HEK293T (cell line): ENCODE measurements at places on chromosomes 1 and 21.

GRCh38 chr1:199312626-199313025, 673.8 kb downstream of the PTPRC start:
- DNase-seq: no peak

DNA sequence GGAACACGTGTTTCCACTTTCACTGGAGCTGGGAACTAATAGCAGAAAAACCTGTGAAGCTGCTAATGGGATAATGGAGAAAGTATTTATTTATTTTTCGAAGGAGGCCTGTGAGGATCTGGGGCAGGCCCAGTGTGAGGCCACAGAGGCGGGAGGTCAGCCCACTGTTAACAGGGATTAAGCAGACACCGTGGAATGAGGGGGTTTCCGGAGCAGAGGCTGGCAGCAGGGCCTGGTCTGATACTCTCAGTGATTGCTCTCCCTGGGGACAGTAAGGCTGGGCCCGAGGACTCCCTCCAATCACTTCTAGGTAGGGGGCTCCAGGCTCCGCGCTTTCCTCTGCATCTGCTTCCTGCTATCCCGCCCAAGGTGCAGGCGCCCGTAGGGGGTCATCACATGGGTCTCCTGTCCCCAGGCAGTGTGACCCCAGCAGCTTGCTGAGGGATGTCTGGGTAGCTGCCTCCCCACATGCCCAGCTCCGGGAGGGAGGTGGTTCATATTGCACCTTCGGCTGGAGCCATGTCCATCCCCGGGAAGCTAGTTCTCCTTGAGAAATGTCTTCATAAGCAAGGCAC, 28.8 kb upstream of the CDCA8 start:
- no peak for DNase-seq

GRCh38 chr1:204648576-204648975, 37.0 kb downstream of the LRRN2 start:
- DNase-seq: no peak

GRCh38 chr21:39016740-39017315, 166.4 kb downstream of the PSMG1 start:
- DNase-seq: no peak

DNA sequence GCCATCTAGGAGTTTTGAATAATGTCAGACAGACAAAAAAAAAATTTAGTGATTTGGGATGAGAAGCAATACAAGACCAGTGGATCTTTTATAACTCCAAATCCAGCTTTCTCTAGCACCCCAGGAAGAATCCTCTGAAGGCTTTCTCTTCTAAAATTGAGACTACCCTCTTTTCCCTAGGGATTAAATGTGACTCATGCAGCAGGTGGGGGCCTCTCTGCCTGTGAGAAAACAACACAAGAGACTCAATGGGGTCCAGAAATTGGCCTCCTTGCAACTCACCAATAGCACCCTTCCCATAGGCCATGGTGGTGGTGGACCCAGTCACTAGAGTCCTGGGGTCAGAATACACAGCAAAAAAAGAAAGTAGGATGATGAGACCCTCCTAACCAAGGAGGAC, 120.3 kb upstream of the ATP1A1 start:
- DNase-seq: no peak

- DNase-seq: no peak
Measured at GRCh38 chr1:6178751-6179563, 1.2 kb downstream of the CHD5 start.

DNA sequence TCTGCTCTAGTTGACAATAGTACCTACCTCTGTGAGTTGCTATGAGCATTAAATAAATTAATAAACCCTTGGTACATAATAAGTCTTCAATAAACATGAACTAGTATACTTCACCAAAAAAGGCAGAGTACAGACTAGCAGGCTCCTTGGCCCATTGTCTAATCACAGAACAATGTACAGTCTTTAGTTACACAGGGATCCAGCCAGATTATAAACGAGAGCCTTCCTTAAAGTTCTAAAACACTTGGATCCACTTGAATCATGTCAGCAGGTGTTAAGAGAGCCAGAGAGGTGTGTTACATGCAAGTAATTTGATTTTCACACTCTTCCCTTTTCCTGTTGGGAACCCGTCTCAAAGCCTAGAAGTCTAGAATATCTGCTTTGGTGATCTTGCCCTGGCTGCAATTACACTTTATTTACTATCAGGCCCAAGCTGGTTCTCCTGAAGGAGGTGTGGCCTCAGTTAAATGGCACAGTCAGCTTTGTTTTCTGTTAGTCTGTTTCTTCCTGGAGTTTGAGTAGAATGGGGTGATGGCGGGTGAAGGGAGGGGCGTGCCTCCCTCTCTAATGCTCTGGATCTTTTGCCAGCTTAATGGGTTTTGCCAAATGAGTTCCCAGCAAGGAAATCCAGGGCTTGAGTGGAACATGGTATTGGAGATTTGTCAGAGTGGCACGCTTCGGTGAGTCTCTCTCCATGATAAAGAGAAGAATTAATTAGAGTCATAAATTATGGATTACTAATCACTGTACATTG, 570.9 kb upstream of the CAMK1G start:
- DNase-seq: no peak

GRCh38 chr1:109259674-109260557, 10.6 kb downstream of the CELSR2 start:
- DNase-seq: no peak

GRCh38 chr1:52602856-52603600, 857 bp downstream of the GPX7 start:
- DNase-seq: no peak

DNA sequence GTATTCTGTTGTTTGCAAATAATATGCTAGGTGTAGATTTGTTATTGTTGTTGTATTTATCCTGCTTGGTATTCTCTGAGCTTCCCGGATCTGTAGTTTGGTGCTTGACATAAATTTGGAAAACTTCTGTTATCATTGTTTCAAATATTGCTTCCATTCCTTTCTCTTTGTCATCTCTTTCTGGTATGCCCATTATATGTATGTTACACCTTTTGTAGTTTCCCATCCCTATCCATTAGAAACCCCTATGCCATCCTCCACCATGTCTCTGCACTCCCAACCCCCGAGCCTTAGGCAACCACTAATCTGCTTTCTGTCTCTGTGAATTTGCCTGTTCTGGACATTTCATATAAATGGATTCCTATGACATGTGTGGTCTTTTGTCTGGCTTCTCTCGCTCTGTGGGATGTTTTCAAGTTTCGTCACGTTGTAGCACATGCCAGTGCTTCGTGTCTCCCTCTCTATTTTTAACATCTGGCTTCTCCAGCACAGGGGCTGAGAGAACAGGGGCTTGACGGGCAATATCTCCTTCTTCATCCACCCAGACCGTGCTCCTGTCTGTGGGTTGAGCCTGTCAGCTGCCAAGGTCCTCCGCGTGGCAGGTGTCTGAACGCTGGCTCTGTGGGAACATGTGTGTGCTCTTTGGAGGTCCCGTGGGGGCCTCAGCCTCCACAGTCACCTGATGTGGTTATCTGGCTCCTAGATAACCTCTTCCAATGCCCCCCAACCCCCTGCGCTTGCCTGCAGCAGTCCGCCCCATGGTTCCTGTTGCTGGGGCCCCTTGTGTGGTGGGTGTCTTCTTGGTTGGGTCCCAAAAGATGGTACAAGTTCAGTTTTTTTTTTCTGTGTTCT, 32.8 kb upstream of the MAN1C1 start:
- DNase-seq: no peak

GRCh38 chr1:100394285-100394684, 42.0 kb downstream of the CDC14A start:
- DNase-seq: no peak

- DNase-seq: no peak
Measured at GRCh38 chr1:161954466-161954865, 69.2 kb downstream of the OLFML2B start.

DNA sequence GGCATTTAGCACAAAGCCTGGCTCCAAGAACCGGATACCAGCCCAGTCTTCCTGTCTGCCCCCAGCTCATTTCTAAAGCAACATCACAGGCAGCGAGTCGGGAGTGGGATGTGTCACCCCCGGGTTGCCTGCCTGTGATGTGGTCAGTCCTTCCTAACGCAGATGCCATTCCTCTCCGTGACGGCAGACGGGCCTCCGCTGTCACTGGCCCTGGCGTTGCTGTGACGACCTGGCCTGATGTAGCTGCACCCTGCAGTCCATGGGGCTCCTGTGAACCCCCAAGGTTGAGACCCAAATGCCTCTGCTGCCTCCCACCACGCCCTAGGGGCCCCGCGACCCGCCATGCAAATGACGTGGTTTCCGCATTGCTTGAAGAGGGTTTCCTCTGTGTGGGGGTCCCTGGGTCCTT, 12.3 kb downstream of the TNFRSF1B start:
- DNase-seq: no peak

DNA sequence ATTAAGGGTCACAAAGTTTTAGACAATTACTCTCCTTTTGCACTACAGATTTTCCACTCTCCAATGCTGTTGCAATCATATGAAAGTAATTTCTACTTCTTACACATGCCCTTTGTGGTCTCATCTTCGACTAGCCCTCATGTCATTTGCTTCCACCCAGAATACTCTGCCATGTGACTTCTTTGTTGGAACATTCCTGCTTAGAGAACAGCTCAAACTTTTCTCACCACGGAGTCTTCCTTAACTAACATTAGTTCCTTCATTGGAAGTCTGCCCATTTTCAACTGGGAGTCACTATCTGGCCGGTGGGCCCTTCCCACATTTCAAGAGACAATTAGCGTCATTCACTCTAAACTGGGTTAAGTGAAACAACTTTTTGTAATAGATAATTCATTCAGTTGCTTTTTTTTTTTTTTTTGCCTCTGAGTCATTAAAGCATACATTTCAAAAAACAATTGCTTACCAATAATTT, 142.6 kb upstream of the PALMD start:
- no peak for DNase-seq

DNA sequence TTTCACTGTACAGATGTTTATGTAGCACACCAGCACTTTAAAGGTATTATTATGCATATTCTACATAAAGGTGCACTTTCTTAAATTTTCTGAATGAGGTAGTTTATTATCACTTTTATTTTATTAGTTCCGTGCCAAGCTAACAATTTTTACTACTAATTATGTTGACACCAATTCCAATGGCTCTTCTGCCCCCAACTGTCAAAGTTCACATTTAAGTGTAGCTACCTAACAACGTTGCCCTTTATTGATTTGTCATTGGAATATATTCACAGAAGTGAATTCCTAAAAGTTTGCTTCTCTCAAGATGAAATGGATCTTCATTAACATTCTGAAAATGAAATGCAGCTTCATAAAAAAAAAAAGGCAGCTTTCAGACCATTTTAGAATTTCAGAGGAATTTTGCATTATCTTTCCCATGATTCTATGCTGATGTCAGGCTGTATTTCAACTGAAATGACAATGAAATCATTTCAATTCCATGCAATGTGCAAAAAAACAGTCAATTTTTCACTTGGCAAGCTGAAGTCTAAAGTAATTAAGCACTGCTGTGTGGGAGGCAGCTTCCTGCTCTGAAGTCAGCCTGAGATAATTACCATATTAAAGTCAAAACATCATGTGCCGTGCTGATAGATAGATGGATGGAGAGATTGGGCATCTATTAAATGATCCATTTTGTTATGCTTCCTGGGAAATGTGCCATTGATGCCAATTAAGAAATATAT, 229.2 kb downstream of the TTLL7 start:
- no peak for DNase-seq

- DNase-seq: no peak
Measured at GRCh38 chr1:162405800-162406199, 6.1 kb downstream of the SH2D1B start.

GRCh38 chr1:19204446-19205266, 5.4 kb downstream of the UBR4 start:
- DNase-seq: no peak

- peak; percentile 57 for DNase-seq
Measured at GRCh38 chr1:19643602-19644394, at the start of gene NBL1. Gene NBL1 (plus strand): TSS chr1:19644311. CDS start chr1:19655031, 10,720 bp downstream.

- no peak for DNase-seq
Measured at GRCh38 chr1:164155347-164155746, 403.6 kb upstream of the PBX1 start.

- peak; percentile 63 for DNase-seq
Measured at GRCh38 chr1:236281198-236281653, 532 bp downstream of the ERO1B start.

DNA sequence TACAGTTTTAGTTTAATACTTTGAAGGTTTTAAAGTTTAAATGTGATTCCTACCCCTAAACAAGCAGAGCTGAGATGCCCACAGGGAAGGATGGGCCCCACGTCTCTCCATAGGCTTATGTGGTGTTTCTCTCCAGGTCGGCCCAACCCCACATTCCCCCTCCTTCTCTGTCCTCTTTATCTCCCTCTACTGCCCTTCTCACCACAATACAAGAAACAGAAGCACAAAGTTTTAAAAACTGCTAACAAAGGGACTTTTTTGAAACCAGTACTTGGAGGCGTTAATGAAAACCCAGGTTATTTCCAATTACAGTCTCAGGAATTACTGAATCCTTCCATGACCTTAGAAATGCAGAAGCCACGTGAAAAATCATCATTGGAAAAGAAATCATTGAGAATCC, 324.0 kb downstream of the NTNG1 start:
- DNase-seq: peak; percentile 22

- DNase-seq: no peak
Measured at GRCh38 chr1:36482724-36483388, at the start of gene CSF3R. Gene CSF3R (minus strand): TSS chr1:36482913. CDS start chr1:36479496, 3,417 bp downstream.

GRCh38 chr21:45370575-45370974, 34.4 kb upstream of the COL18A1 start:
- DNase-seq: no peak

GRCh38 chr1:109466125-109466451, 258 bp upstream of the SYPL2 start:
- DNase-seq: no peak

- no peak for DNase-seq
Measured at GRCh38 chr21:42530167-42530518, 16.5 kb downstream of the SLC37A1 start.

DNA sequence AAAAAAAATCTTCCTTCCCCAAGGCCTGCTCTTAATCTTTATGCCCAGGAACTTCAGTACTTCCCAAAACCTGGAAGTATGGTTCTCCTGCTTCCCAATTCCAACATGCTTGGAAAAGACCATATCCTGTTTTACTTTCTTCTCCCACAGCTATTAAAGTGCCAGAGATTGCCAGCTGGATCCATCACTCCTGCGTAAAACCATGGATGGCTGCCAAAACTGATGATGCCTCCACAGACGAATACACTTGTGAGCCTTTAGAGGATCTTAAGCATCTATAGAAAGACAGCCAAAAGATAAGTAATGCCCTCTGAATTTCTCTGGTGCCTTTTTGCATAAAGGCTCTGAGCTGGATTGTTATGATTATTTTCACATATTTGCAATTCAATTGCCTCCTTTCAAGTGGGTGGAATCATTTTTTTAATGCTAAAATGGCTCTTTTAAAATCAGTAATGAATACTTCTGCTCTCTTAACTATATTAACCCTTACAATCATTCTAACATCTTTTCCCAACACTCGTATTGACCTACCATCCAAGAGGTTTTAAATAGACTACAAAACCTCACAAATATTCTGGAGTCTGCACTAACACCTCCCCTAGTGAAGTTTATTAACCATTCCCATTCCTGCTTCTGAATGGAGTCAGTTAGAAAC, 1807.8 kb downstream of the BRINP3 start:
- no peak for DNase-seq

GRCh38 chr1:169601096-169601881, 15.0 kb upstream of the F5 start:
- peak; percentile 35 for DNase-seq
